Hindlimb muscle (tissue), 1 donor: ENCODE measurements at places on chromosomes 7 and 10.
A peak's percentile ranks its signal among the peaks of the same experiment; 100 is the strongest.

DNA sequence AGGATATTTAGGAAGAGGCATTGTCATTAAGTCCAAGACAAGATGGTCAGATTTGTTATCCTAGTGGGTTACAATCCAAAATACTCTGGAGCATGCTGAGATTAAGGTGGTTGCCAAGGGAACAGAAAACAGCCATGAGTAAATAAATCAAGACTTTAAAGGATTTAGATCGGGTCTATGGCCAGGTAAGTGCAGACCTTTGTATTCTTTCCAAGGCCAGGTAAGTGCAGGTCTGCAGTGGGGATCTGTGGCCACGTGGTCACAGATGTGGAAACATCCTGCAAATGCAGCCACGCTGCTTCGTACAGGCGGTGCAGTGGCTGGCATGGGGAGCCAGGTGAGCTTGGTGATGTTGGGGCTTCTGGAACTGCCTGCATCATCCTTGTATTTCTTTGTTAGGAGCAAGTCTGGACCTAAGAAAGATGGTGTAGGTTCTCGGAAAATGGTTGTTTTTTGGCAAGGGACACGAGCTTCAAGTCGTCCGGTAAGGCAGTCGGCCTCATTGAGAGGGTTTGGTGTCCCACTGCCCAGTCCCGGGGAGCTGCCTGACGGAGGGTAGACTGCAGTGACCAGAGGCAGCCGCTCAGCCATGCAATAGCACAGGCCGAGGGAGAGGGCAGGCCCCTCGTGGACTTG lies 21.8 kb downstream of the ZNF775 start:
- no peak for DNase-seq

DNA sequence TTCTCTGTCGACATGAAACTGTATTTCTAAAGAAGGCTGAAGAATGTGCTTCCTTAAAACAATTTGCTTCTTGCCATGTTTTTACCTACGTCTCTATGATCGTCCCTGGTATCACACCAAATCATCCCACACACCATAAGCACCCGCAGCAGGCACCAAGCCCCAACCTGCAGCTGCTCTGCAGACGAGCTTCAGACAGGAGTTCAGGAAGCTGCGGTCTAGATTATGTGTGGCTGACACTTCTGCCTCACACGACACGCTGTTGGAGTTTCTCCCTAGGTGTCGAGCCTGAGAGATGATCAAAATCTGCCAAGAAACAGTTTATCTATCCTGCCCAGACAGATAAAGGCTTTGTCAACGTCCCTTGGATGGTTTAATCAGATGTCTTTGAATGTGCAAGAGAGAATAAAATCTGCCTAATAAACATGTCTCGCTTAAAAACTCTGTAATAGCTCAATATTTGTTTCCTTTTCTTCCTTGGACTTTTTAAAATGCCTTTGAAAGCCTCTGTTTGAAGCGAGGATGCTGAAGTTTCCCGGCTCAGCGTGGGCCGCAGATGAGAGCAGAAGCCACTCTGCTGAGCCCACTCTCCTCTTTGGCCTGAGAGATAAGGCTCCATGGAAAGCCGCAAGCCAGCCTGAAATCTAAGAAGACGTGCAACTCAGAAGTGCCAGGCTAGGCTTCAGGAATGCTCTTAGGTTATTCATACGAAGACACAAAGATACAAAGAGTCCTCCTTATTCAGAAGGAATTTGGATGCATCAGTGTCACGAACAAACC lies 158.3 kb upstream of the PFKP start:
- no peak for DNase-seq

- DNase-seq, result no peak
These were observed 68.5 kb downstream of the MAP3K8 start for GRCh38 chr10:30502266-30503060.

- no peak for DNase-seq
These were observed 47.7 kb upstream of the MGAM2 start for GRCh38 chr7:142063551-142064442.

GRCh38 chr10:110995301-110995700 lies 75.9 kb downstream of the SHOC2 start:
- DNase-seq, result no peak

DNA sequence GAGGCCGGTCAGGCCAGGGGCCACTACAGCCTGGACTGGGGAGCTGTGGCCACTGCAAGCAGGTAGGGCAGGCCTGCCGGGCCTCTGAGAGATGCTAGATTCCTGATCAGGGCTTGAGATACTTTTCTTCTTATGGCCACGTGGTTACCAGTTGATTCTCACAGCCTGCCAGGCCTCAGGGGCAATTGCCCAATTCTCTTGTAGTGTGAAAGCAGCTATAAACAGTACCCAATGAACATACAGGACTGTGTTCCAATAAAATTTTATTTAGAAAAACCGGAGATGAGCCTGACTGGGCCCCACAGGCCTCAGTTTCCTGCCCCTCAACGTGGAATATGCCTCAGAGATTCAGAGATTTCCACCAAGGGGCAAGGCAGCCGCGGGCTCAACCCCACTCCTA lies 475.2 kb downstream of the TCERG1L start:
- DNase-seq, result no peak

DNA sequence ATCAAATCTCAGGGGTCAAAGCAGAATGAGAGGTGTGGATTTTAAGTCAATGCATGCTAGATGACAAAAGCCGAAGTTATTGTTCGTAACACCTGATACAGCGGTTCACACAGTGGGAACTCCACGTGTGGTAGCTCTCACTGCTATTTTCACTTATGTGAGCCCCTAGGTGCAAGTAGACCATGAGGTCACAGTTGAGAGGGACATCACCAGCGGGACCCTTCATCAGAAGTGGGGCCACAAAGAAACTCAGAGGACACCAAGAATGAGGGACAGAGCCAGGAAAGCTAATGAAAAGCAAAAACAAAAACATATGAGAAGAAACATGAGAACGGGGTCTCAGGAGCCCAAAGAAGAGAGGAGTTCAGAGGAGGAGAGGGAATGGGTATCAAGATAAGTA lies 63.5 kb downstream of the ADAM12 start:
- no peak for DNase-seq

DNA sequence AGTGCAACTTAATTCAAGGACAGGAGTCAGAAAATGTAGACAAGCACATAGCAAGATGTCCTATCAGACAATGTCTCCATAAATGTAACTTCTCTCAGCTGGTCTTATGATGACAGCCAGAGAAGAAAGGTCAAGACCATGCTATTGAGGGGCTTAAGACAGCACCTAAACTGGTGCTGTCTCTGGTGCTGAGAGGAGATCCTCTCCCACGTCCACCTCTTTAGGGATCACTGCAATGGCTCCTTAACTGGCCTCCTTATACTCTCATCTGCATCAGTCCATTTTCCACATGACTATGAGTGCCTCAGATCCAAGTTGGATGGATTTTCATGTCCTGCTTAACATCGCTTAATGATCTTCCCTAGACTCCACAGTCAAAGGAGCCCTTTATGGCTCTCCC lies 210.6 kb downstream of the ARL4A start:
- no peak for DNase-seq

DNA sequence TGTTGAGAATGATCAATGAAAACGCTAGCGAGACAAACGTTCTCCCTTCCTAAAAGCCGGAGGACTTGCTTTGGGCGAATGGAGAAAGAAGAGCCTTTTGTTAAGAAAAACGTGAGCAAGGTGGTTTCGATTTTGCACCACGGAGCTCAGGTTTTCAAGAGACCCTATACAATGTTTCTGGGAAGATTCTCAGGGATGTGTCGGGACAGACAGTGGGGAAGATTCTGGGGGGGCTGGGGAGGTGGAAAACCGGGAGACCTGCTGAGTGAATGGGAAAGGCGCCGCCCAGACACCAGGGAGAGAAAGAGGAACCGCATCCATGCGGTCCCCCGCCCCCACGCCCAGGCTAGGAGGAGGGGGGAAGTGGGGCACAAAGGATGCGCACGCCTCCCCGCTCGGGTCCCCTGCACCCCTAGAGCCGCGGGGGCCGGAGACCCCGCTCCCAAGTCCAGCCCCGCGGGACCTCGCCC lies 745 bp downstream of the YWHAG start:
- peak; percentile 73 for DNase-seq

DNA sequence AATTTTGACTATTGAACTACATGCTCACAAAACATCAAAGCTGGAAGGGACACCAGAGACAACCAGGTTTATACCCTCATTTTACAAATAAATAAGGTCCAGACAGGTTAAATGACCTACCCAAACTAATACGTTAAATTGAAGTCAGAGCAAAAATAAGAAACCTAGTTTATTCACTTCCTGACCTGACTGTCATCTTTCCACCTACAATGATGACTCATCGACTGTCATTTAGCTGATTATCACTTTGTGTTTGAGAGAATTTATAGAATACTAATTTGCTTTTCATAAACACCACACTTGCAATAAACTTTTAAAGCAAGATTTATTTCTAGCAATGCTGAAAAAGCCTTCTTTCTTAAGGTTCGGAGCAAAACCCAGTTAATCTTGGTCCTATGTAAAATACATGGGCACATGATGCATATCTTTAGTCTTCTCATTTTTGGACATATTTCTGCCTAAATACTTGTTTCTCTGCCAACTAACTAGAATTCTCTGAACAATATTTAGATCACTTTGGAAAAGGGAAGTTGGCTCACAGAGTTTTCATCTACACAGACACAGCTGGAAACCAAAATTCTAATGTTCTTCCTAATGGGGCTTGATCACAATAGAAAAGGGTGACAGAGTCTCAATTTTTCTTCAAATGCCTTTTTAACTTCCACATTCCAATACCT lies 16.7 kb upstream of the LRRN3 start:
- DNase-seq, result no peak

DNA sequence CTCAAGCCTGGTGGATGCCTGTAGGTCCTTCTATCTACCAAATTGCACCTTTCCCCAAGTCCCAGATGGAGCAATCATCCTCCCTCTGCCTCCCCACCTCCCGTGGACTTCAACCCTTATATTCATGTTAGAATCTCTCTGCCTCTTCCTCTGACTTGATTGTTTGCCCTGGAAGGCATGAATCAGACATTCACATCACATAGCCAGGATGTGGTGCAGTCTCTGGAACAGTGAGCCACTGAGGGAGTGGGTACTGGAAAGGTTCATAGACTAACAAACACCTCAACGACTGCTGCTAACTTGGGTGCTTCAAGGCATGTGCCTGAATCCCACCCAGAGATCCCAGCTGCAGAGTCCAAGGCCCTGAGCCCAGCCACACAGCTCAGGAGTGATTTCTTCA lies 494.0 kb downstream of the TNS3 start:
- no peak for DNase-seq

GRCh38 chr10:50558371-50558770 lies 65.4 kb downstream of the SGMS1 start:
- no peak for DNase-seq

DNA sequence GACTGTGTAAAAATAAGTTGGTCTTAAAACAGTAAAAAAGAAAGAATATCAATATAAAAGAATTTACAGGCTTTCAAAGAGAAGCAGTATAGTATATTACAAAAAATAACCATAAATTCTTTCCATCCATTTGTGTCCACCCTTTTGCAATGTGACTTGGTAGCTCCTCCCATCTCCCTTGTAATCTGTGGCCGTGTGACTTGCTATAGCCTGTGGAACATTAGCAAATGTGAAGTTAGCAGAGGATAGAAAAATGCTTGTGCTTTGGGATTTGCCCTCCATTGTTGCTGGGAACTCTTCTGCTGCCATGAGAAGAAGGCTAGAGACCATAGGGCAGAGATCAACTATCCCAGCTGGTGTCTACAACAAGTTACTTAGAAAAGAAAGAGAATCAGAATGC lies 30.2 kb downstream of the KLHL7 start:
- DNase-seq, result no peak

DNA sequence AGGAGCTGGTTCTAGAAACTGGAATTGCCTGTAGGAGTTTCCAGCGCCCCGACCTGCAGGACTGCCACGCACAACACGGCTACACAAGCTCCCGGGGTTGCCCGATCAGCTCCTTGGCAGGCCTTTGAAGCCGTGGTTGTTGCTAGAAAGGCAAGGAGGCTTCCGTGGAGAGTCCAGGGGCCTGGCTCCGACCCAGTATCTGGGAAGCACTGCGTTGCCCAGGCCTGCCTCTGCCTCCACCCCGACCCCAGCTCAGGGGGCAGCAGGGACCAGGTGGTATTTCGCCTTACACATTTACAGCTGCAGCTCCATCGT lies 54.4 kb downstream of the PROSER2 start:
- DNase-seq, result no peak

GRCh38 chr10:6101181-6101580 lies 12.3 kb downstream of the RBM17 start:
- no peak for DNase-seq

DNA sequence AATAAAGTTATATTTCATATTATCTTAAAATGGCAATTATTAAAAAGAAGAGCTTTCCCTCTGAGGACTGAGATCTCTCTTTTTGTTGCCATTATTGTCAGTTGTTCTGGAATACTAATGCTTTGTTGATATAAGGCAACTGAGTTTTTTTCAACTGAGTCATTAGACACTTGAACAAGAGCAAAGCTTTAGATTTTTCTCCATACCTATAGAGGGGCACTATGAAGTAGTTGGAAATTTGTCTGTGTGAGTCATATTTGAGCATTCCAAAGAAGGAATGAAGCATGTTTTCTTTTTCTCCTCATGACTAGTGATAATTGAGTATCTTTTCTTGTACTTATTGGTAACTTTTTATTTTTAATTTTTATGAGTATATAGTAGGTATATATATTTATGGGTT lies 24.5 kb downstream of the RPA3 start:
- DNase-seq, result no peak

GRCh38 chr7:84291756-84292155 lies 97.2 kb upstream of the SEMA3A start:
- DNase-seq, result no peak

- DNase-seq, result no peak
These were observed 246.0 kb downstream of the RNLS start for GRCh38 chr10:88337134-88337533.

GRCh38 chr10:61110936-61111335 lies 167.0 kb upstream of the RHOBTB1 start:
- DNase-seq, result no peak

DNA sequence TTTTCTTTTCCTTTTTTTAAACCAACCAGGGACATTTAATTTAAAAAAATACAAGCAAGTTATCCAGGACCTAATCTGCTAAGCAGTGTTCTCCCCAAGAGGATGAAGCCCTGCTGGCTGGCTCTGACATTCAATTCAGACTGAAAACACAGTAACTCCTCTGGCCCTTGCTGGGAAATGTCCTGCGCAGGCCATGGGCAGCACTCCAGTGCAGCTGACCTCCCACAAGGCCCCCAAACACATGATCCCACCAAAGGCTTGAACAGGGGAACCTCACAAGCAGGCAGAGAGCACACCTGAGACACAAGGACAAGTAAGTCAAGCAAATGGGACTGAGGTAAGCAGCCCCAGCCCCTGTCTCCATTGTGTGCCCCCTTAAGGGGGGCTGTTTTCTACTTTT lies 56.9 kb upstream of the FHIP2A start:
- DNase-seq, result no peak

DNA sequence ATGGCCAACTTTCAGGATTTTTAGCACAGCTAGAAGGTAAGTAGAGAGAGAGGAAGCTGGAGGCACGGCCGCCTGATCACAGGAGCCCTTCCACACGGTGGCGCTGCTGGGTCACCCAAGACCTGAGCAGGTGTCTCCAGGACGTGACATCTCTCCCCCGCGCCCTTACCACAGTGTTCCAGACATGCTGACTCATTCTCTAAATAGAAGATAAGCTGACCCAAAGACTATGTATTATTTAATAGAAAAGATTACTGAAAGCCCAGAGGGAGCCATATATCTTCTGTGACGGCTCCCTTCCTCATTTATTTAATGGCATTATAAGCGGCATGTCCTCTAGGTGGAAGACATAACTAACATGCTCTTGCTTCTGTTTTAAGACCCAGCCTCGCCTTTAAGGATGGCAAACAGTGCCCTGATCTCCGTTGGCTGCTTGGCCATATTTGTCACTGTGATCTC lies 26.0 kb upstream of the MALSU1 start:
- peak; percentile 46 for DNase-seq
